ENCODE measurements at places on chromosomes 12 and 14.

DNA sequence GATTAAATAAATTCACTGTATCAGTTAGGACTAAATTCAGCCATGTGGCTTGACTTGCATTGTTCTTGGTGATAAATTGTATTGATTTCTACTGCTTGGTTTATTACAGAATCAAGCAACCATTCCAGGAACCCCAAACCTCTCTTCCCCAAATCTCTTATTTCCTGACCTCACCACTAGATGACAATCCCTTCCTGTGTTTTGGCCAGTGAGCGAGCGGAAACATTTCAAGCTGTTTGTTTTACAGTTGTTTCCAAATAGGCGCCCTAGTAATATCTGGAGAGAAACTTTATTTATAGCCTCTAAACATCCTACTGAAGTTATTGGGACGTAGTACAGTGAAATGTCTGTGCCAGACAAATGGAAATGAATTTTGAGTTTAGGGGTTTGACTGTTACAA lies 161.1 kb downstream of the SNAPC1 start:
- no peak for DNase-seq

DNA sequence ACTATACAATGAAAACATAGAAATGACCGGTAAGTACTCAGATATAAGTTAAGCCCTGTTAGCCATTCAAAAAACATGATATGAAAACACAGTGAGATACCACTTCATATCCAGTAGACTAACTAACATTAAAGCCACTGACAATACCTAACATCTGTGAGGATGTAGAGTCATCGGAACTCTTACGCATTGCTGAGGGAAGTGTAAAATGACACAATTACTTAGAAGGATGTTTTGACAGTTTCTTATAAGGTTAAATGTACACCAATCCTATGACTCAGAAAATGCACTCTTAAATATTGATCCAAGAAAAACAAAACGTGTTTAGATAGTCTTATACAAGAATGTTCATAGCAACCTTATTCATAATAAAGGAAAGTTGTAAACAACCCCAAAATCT lies 782.9 kb downstream of the BCL11B start:
- DNase-seq, result no peak

GRCh38 chr12:20681334-20681733 lies 13.8 kb upstream of the SLCO1C1 start:
- no peak for DNase-seq

DNA sequence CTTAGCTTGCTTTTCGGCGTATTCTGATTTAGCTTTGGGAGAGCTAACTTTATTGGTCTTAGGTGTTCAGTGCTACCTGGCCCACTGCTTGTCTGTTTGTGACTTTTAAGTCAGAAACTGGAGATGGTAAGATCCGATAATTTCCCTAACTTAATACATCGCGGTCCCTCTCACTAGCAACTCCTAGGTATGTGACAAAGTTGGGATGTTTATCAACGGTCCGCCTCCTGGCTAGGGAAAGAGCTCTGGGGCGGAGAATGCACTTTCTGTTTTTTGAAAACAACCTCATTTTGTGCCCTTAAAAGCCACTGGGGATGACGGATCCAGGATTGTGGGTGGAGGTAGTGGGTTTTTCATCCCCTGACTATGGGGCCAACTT lies 1.2 kb downstream of the CDKN1B start:
- DNase-seq, result no peak

DNA sequence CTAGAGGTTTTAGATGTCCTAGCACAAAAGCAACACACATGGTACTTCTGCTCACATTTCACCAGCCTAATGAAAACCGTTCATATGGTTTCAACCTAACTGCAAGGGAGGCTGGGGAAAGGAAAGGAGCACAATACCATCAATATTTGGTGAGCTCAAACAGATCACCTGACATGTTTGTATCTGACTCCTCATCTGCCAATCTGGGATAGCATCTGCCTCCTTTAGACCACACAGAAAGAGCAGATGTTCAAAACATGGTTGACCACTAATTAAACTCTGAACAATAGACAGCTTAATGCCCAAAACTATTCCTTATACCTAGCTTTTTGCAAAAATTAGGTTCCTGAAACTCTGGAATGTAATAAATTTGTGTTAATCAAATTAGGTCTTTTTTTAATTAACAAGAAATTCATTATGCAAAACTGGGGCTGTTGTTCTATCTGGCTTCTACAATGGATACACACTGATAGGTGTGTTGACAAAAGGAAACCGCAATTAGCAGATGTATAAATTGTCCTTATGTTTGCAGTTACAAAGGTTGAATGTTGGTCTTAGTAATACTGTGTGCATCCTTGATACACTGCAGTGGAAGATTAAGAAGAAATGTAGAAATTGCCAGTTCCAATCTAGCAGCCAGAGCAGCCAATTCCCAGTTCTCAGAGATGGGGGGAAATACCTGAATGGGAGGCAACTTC lies 89.3 kb downstream of the DUSP6 start:
- DNase-seq, result no peak

DNA sequence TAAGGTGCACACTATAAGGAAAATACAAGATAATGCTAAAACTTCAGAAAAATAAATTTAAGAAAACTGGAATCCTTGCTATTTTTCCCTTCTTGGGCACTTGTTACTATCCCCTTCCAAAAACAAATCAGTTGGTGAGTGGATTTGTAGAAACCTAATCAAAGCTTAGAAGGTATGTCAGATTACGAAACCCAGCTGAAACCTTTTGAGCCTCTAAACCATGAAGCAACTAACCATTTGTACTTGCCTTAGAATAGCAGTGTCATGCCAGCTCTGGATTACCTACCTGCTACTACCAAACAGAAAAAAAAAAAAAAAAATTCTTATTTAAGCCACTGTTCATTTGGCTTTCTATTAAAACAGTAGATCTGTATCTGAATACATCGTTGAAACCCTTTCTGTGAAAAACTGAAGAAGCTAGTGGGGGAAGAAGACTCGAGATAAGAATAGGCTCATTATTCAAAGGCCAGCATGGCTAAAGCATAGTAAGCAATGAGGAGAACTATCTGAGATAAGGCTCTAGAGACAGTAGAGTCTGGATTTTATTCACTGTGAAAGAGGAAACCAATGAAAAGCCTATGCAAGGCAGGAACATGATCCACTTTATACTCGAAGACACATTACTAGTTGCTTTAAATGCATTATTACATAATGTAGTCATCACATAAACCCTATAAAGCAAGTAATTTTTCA lies 30.2 kb downstream of the OSBPL8 start:
- DNase-seq, result no peak

- no peak for DNase-seq
Observed at GRCh38 chr14:95467232-95467631, 49.2 kb downstream of the SYNE3 start.

GRCh38 chr12:122021822-122022392 lies at the start of gene BCL7A:
TSS of gene BCL7A (plus strand) at chr12:122021884. CDS start at chr12:122022092, 208 bp downstream.
- no peak for DNase-seq

GRCh38 chr14:25086081-25086480 lies 36.1 kb upstream of the STXBP6 start:
- no peak for DNase-seq

DNA sequence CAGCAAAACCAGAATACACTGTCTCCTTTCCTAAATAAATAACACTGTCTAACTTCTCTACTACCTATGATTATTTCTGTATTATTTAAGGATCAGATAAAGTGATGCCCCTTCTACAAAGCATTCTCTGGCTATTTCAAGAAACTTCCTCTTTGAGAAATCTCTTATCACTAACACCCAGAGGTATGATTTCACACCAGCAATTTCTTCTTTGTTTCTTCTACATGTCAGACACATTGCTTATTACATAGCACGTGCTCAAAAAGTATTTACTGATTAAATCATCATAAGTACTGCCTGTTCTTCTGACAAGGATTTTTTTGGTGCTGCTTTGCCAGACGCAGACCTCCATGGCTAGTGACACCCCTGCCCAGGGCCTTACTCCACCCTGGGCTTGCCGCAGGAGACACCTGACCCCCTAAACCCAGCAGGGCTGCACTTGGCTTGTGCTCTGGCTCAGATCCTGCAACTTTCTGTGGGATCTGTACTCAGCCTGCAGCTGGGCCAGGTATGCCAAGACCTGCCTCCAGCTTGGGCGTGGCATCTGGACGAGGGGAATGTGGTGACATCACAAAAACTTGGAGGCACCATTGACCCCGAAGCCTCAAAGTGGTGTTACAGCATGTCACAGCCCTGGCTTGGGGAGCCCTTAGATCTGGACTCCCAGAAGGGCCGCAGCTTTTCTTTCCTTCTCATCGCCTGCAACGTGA lies 15.4 kb upstream of the HIGD1C start:
- no peak for DNase-seq

DNA sequence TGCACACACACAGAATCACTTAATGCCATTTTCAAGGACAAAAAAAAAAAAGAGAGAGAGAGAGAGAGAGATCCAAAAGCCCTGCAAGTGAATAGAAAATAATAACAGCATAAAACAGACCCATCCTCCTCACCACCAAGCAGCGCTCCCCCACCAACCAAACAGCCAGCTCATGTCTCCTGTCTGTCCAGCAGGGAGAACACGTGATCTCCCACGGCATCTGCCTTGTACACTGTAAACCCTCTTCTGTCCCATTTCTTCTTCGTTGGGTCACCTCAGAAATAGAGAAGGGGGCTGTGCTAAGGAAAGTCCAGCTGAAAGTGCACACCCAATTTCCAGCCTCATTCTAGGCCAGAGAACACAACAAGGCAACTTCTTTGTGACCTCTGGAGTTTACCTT lies 222.5 kb downstream of the EXOC5 start:
- DNase-seq, result no peak

- no peak for DNase-seq
Observed at GRCh38 chr12:110248096-110248447, 33.0 kb upstream of the ATP2A2 start.

Data from Panc1 (cell line).